Left ventricle myocardium inferior (tissue), 1 donor: ENCODE measurements at places on chromosomes 4 and X. TPM values are rescaled to one million over a fixed set of nuclear protein-coding genes. Genes with fewer than 3 reads are reported as not detected.

DNA sequence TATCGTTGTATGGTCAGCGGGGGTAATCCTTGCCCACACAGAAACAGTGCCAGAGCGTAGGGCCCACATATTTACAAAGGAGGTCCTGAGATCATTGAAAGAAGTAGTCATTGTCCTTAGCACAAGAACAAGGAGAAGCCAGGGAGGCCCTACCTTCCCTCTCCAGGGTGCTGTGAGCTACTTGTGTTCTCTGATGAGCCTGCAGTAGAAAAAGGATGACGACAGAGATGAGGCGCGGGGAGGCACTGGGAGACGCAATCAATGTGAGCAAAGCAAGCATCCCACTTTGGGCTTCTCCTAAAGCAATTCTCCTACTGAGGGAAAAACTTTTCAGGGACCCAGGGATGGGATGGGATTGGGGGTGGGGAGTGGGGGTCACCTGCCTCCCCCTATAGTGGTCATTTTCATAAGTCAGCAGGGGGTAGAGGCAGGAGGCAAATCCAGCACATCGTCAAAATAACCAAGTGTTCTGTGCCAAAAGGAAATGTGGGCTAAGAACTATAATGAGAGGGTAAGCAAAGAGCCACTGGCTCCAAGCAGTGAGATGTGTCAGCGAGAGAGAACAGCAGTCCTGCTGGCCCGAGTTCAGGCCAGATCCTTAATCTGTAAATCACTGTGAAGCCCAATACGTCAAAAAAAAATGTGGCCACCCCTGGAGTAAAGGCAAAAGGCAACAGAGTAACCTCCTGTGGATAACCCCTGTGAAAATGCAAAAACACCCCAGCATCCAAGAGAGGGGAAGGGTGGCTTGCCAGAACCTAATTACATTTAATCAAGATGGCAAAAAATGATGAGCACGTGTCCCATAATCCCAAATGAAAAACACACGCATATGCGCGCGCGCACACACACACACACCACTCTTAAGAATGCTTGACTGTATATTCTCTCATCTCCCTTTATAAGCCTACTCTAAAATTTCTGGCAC, 136.6 kb upstream of the HHIP start:
- DNase-seq = no peak

GRCh38 chr4:7001271-7001670, 41.9 kb upstream of the TADA2B start:
- no peak for DNase-seq

Gene FSTL5
- not detected for total RNA-seq

Gene GPR143
- total RNA-seq = not detected

Gene NR0B1
- not detected for total RNA-seq

DNA sequence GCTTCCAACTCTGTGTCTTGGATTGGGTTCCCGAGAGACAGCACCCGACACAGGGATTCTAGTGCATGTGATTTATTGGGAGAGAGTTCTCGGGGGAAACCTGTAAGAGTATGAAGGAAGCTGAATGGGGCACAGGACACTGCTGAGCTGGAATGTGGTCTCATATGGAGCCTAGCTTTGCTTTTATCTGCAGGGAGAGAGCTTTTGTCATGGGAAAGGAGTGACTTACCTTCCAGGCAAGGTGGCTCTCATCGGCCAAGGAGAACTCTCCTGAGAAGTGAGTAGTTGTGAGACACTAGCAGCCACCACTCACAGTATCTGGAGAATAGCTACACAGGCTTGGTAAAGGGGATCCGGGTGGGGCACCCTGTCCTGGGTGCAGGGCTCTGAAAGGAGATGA, 124.5 kb downstream of the NHS start:
- no peak for DNase-seq
